ENCODE measurements at places on chromosomes 5 and 9. TPM values are rescaled to one million over a fixed set of nuclear protein-coding genes. Genes with fewer than 3 reads are reported as not detected.

DNA sequence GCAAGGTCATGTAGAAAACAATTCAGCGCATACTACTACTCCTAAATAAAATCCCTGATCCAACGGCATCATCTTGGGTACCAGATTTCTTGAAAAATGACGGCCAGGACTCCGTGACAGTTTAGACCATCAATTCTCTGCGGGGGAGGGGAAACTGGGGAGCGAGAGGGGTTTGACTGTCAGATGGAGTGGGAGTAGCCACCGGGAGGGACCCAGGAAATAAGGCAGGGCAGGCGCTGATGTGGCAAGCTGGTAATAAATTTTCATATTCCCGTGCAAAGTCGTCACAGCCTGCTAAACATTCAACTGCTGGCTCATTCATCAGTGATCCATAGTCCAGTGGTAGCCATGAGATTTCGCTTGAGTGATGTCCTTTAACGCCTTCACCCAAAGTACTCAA, 457 bp upstream of the CDH18 start:
- no peak for DNase-seq

DNA sequence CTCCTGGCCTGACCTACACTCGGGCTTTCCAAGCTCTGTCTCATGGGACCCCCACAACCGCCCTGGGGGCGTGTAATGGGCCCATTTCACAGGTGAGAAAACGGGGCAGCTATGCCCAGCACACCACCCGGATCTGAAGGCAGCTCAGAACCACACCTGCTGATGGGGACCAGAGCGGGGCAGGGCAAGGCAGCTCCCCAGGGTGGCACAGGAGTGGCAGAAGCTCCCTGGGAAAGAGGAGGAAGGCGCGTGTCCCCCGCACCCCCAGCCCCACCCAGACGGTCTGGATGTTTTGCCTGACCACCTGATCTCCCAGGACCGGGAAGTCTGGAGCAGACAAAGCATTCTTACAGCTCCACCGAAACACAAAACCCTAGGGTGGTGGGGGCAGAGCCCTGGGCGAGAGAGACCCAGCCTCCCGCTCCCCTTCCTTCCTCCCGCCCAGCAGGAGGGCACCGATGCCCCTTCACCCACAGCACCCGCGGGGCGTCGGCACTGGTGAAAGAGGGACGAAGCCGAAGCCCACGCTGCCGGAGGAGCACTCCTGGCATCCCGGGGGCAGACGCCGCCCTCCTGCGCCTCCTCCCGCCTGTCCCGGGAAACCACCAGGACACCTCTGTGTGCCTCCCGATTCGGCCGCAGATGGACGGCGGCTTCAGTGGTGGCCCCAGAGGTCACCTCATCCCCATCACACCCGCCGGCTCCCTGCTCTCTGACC, 14.5 kb downstream of the NOTCH1 start:
- DNase-seq, result no peak

DNA sequence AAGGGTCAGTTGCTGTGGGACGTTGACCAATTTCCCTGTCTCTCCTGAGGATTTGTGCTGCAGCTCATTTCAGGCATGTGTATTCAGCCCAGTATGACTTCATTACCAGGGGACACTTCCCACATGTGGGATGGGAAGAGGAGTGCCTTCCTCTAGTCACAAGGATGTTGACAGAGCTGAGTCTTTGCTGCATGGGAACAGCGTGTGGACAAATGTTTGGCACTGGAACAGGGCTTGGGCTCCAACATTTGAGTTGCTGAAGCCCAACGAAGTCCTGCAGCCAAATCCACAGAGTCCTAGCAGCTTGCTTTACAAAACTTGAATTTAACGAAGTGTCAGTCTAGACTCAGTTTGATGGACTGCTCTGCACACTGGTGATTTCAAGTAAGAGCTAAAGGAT, 283.2 kb downstream of the SH3GL2 start:
- no peak for DNase-seq

GRCh38 chr5:113255105-113255504, 179.7 kb downstream of the TSSK1B start:
- DNase-seq, result no peak

DNA sequence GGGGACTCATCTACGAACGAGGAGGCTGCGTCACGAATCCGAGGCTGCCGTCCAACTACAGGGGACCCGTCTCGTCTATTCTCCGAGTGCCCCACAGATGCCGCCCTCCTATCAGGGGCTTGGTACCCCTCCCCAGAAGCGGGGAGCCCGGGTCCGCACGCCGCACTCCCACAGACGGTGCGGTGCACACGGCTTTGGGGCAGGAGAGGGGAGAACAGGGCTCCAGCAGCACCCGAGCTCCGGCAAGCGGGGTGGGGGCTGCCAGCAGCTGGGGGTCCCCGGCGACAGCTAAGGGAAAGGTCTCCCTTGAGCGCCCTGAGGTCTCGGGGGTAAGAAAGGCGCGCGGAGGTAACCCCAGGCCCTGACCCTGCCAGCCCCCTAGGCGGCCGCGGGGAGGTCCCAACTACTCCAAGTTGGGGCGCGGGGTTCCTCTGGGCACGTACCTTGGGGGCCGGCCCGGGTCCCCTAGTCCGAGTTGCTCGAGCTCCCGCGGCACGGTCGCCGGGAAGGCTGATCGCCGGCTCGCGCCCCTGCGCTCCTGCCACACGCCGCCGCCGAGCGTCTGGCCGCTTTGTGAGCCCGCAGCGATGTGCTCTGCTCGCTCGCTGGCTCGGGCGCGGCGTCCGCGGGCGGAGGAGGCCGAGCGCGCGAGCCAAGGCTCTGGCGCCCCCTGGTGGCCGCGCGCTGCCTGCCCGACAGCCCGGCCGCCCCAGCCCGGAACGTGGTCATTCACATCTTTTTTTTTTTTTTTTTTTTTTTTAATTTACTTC, at the start of gene SPOCK1:
SPOCK1 (minus strand) TSS at position 591 of the 770 bp plus-strand sequence.
- DNase-seq, result peak; percentile 95

- no peak for DNase-seq
Measured at GRCh38 chr9:137320555-137321384, 18.7 kb upstream of the NRARP start.

GRCh38 chr9:36980148-36980974, 53.7 kb downstream of the PAX5 start:
- no peak for DNase-seq

- no peak for DNase-seq
Measured at GRCh38 chr9:96034553-96035122, 159.1 kb downstream of the ERCC6L2 start.

GRCh38 chr5:12272389-12272788, 368.1 kb upstream of the CTNND2 start:
- no peak for DNase-seq

GRCh38 chr5:10828241-10828640, 67.2 kb upstream of the DAP start:
- peak; percentile 60 for DNase-seq

- DNase-seq, result peak; percentile 14
Measured at GRCh38 chr5:13659391-13659790, 285.1 kb downstream of the DNAH5 start.

GRCh38 chr9:117092582-117092981, 322.3 kb downstream of the ASTN2 start:
- peak; percentile 58 for DNase-seq

DNA sequence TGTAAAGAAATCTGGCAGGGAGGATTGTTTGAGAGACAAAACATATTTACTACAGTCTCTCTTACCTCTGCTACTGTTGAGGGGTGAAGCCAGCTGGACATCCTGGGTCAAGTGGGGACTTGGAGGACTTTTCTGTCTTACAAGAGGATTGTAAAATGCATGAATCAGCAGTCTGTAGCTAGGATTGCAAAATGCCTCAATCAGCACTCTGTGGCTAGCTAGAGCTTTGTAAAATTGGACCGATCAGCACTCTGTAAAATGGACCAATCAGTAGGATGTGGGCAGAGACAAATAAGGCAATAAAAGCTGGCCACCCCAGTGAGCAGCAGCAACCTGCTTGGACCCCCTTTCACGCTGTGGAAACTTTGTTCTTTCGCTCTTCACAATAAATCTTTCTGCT, 995.8 kb upstream of the CDH6 start:
- DNase-seq, result no peak

DNA sequence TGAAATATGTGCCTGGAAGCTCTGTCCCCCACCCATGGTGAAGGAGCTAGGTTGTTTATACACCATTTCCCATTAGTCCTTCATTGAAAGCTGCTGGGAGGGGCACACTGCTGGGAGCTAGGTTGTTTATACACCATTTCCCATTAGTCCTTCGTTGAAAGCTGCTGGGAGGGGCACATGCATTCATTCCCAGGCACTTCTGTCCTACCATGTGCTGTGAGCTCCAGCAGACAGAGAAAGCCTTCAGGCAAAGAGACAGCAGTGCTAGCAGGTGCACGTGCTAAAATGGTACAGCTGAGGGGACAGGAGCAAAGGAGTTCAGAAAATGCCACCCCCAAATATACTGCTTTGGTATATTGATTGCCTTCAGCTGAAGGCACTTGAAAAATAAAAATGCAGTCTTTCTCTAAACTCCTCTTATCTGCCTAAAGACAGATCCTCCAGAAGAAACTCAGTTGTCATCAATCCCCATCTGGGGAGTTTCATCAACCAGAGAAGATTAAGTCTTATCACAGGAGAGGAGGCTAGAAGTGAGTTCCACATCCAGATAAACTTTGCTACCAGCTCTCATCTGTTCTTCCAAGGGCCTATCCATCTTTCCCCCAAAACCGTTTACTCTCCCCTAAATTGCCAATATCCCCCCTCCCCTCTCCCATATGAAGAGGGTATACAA, 27.7 kb upstream of the DAPK1 start:
- no peak for DNase-seq

DNA sequence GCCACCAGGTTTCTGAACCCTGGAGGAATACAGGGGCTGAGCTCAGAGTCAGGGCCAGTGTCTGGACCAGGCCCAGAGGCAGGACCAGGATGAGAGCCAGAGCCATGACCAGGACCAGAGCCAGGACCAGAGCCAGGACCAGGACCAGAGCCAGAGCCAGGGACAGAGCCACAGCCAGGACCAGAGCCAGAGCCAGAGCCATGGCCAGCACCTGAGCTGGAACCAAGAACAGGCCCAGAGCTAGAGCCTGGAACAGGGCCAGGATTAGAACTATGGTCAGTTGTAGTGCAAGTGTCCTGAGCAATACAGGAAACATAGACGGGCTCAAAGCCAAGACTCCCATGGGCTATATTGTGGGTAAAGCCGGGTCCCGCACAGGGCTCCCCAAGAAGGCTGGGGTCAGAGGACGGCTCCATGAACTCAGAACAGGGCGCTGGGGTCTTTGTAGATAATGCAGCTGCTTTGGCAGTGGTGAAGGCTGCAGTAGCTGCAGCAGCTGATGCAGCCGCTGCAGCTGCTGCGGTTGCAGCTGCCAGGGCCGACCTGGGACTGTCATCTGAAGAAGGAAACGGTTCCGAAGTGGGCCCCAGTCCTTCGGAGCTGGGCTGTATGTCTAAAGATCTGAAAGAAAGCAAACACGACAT, 559 bp downstream of the SPAG8 start:
- DNase-seq, result peak; percentile 52

GRCh38 chr5:60507687-60508086, 192.3 kb downstream of the DEPDC1B start:
- no peak for DNase-seq

GRCh38 chr5:120108586-120109248, 355.4 kb upstream of the PRR16 start:
- DNase-seq, result peak; percentile 70

DNA sequence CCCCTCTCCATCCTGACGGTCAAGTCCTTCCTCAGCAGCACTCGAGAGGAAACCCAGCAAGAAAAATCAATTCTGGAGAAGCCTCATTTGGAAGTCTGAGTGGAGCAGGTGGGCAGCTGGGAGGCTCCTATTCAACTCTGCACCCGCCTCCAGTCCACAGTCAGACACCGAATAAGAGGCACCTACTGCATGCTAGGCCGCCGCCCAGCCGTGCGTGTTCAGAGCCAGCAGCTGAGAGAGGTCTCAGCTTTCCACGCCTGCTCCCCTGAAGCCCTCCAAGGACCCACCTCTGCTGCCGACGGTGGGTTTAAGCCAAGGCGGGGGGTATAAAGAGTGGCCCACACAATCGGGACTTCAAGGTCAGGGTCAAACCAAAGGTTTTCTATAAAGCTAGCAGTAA, 41.9 kb downstream of the VAV2 start:
- DNase-seq, result no peak

DNA sequence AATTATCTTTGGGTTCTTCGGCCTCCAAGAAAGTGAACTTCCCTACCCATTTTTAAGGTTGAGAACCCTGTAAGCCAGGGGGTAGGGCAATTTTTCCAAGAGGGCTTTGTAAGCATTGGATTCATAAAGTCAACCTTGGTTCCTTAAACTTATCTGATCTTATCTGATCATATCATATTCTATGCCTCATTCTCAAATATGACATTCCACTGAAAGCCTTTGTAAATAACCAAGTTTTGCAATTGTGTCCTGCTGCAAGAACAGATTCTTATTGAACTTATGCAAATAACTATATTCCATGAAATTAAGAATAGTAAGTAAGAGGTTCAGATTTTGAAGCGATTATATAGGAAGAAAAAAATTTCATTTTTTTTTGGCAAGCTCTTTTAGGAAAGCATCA, 649.5 kb downstream of the LRRC70 start:
- no peak for DNase-seq

GRCh38 chr9:34133436-34133949, 7.0 kb upstream of the DCAF12 start:
- DNase-seq, result no peak

- DNase-seq, result peak; percentile 6
Measured at GRCh38 chr5:90055831-90056328, 353.7 kb downstream of the CETN3 start.

DNA sequence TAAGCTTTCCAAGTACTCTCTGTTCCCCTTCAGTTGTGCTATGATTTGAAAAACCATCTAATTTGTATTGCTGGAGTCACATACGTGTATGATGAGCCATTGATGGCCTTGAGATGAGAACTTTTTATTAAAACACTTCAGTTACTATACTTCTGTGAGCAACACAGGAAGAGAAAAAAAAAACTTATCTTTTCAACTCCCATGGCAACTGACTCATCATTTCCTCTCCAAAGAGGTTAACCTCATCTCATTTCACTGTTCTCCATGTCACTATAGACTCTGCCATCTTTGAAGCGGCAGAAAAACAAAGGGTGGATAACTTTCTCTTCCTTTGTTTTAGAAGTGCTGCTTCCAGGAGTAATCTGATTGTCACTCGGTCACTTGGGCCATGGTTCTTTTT, 104.3 kb upstream of the PCSK1 start:
- peak; percentile 88 for DNase-seq

- no peak for DNase-seq
Measured at GRCh38 chr9:83514767-83515166, 23.4 kb downstream of the FRMD3 start.

GRCh38 chr9:89213396-89213880, 34.8 kb upstream of the SHC3 start:
- no peak for DNase-seq

The PCDHA2 gene
- total RNA-seq, result not detected

The N4BP3 gene
- 0.32 TPM for total RNA-seq

The TEX48 gene
- total RNA-seq, result not detected

The MIER3 gene
- total RNA-seq, result 13.3 TPM

The CENPP gene
- 2.5 TPM for total RNA-seq

The HMMR gene
- total RNA-seq, result 13.9 TPM

The IL31RA gene
- 0.89 TPM for total RNA-seq

The SARDH gene
- total RNA-seq, result 2.4 TPM

The MYMK gene
- not detected for total RNA-seq

The SUSD3 gene
- total RNA-seq, result 0.63 TPM

The SEMA6A gene
- not detected for total RNA-seq

The CAVIN4 gene
- total RNA-seq, result 1.9 TPM

The PDE8B gene
- total RNA-seq, result not detected

The FUT7 gene
- total RNA-seq, result not detected
